HFFc6 (cell line): ENCODE measurements at places on chromosomes 16 and 17. TPM values are rescaled to one million over a fixed set of nuclear protein-coding genes. Genes with fewer than 3 reads are reported as not detected.

GRCh38 chr16:82004601-82005000 lies 6.7 kb downstream of the SDR42E1 start:
- peaks cover 7% of the 10 kb centered on the region; the same call in 1 of the 2 replicates for H3K36me3 ChIP-seq
- H3K4me1 ChIP-seq: peaks cover 15% of the 10 kb centered on the region; the same call in 1 of the 2 replicates
- no peak overlapping the region for H3K27ac ChIP-seq
- no peak for DNase-seq
- H3K27me3 ChIP-seq: peaks cover 2% of the 10 kb centered on the region; the same call in 1 of the 2 replicates

DNA sequence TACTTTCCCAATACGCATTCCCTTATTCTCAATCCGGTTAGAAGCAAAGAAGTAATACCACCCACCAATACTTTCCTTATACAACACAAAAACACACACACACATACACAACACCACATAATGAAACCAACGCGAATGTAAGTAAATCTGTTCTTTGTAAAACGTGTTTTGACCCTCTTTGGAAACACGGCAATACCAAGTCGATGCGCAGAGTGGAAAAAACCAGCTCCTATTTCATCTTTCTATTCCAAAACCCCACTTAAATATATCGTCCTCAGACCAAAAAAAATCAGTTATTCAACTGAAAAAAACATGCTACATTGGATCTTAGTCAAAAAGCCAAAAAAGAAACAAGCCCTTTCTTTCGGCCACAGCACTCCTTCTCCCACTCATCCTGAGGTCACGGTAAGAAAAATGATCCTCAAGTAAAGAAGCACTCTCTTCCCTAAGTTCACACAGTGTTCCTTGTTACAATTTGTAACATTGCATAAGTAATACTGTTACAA lies 31.0 kb upstream of the ARL4D start:
- H3K4me3 ChIP-seq: peak overlapping the region; percentile 91
- no peaks in the 10 kb centered on the region for H3K36me3 ChIP-seq
- peaks cover 44% of the 10 kb centered on the region for H3K4me1 ChIP-seq
- peaks cover 4% of the 10 kb centered on the region for H3K27me3 ChIP-seq

- H3K4me1 ChIP-seq: peaks cover 19% of the 10 kb centered on the region
- DNase-seq: peak; percentile 39
- H3K36me3 ChIP-seq: no peaks in the 10 kb centered on the region
Measured at GRCh38 chr16:81730090-81731051, 48.7 kb upstream of the PLCG2 start.

GRCh38 chr17:50816271-50816670 lies 19.1 kb upstream of the WFIKKN2 start:
- no peak overlapping the region for H3K4me3 ChIP-seq
- peaks cover 11% of the 10 kb centered on the region for H3K4me1 ChIP-seq
- no peak for DNase-seq
- H3K27ac ChIP-seq: no peak overlapping the region

GRCh38 chr16:65896448-65897153 lies 469.9 kb upstream of the CDH5 start:
- H3K27ac ChIP-seq: no peak overlapping the region
- H3K36me3 ChIP-seq: no peaks in the 10 kb centered on the region
- DNase-seq: no peak
- peaks cover 7% of the 10 kb centered on the region for H3K27me3 ChIP-seq

GRCh38 chr16:12321311-12321842 lies 344.8 kb downstream of the SNX29 start:
- H3K4me1 ChIP-seq: peaks cover 54% of the 10 kb centered on the region
- no peaks in the 10 kb centered on the region for H3K27me3 ChIP-seq
- H3K4me3 ChIP-seq: no peak overlapping the region
- DNase-seq: no peak

GRCh38 chr17:79793924-79794304 lies 3.0 kb downstream of the CBX8 start:
- H3K27me3 ChIP-seq: peaks cover 19% of the 10 kb centered on the region
- no peaks in the 10 kb centered on the region for H3K36me3 ChIP-seq
- no peak for DNase-seq
- peak overlapping the region; percentile 83 for H3K4me3 ChIP-seq

DNA sequence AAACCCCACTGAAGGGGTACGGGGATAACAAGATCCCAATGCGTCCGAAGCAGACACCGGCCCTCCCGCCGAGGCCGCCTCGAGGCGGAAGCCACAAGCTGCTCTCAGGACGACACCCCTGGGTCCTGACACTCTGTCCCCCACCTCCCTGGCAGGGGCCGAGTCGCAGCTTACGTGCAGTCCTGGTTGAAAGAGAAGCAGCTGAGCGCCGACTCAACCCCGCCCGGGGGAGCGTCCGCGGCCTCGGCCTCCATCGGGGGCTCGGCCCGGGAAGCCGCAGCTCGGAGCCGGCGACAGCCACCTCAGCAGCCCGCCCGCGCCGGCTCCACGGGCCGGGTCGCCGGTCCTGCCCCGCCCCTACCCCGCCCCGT lies at the start of gene WIPI1:
Gene WIPI1, minus strand, starts transcription at position 329 of the 371 bp plus-strand sequence. Its CDS starts 75 bp downstream, at position 254.
- peaks cover 43% of the 10 kb centered on the region for H3K4me1 ChIP-seq
- peaks cover 10% of the 10 kb centered on the region for H3K27me3 ChIP-seq
- H3K36me3 ChIP-seq: no peaks in the 10 kb centered on the region
- peak within 1 kb of the TSS; percentile 99 for H3K4me3 ChIP-seq

GRCh38 chr17:43534909-43535308 lies 11.2 kb downstream of the ETV4 start:
- no peak overlapping the region for H3K4me3 ChIP-seq
- DNase-seq: no peak
- peaks cover 2% of the 10 kb centered on the region; the same call in 1 of the 2 replicates for H3K27me3 ChIP-seq
- no peaks in the 10 kb centered on the region for H3K36me3 ChIP-seq
- H3K27ac ChIP-seq: no peak overlapping the region
- H3K4me1 ChIP-seq: peaks cover 32% of the 10 kb centered on the region

DNA sequence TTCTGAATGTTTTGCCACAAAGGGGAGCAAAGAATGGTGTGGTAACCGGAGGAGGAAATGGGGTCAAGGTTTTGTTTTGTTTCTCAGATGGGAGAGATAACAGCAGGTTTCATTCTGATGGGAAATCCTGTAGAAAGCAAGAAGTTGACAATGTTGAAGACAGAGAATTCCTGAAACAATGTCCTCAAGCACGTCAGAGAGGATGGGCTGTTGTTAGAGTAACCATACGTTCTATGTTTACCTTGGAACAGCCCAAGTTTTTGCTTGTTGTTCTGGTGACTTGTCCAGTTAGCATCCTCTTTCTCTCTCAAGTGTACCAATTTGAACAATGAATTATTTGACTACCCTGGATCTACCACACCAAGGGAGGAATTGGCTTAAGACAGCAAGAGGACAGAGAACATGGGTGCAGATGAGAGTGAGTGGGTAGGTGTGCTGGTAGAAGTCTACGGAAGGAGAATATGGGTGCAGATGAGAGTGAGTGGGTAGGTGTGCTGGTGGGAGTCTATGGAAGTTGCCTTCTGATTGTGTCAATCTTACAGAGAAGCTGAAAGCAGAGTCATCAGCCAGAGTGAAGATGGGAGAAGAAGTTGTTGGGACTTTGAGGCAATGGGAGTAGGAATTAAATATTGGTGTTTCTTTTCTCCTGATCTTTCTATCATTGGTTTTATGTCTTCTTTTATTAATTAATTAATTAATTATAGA lies 14.8 kb upstream of the NSRP1 start:
- no peak overlapping the region for H3K27ac ChIP-seq
- peaks cover 19% of the 10 kb centered on the region for H3K4me1 ChIP-seq
- peaks cover 3% of the 10 kb centered on the region; the same call in 1 of the 2 replicates for H3K27me3 ChIP-seq
- DNase-seq: no peak
- no peak overlapping the region for H3K4me3 ChIP-seq

- peaks cover 31% of the 10 kb centered on the region for H3K4me1 ChIP-seq
- H3K27ac ChIP-seq: peak overlapping the region; percentile 96
- H3K4me3 ChIP-seq: peak overlapping the region; percentile 78
- H3K36me3 ChIP-seq: peaks cover 48% of the 10 kb centered on the region
- peaks cover 5% of the 10 kb centered on the region for H3K27me3 ChIP-seq
- DNase-seq: no peak
Measured at GRCh38 chr17:80890921-80891396, 100.7 kb upstream of the CHMP6 start.

DNA sequence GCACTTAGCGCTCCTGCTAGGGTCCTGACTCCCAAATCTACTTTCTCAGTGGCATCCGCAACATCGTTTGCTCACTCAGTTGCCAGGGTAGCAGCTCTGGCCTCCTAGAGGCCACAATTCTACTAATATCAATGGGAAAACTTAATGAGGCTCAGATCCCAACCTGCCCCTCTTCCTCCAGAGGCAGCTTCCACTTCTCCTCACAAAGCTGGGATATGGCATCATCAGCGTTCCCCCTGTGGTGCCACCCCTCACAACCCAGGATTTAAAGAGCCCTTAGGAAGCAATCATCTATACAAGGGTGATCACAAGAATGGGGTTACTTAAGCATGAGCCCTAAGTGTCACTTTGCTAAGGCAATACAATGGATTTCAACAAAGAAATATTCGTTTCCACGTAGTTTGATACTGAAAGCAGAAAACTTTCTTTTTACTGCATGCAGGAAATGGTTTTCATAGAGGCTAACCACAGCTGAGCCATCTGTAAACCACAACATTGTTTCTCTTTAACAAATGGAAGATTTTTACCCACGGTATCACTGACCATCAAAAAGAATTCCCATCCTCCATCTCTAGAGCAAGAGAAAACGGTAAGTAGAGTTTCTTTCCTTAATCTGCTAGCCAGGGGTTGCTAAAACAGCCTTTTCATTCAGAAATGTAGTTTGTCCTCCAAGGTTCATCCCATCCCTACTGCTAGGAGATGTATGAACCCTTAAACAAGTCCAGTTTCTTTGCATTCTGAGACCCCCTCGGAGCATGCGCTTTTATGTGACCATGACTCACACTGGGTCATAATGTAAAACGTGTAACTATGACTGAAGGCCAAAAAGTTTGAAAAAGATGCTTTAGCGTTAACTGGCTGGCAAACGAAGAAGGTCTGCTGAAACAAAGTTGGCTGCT lies 68.3 kb upstream of the BCAR1 start:
- H3K4me3 ChIP-seq: peak overlapping the region; percentile 77
- peaks cover 75% of the 10 kb centered on the region for H3K4me1 ChIP-seq
- H3K27ac ChIP-seq: peak overlapping the region; percentile 98
- peaks cover 11% of the 10 kb centered on the region; the same call in 1 of the 2 replicates for H3K36me3 ChIP-seq
- peak; percentile 88 for DNase-seq
- no peaks in the 10 kb centered on the region; the same call in none of the 2 replicates for H3K27me3 ChIP-seq

DNA sequence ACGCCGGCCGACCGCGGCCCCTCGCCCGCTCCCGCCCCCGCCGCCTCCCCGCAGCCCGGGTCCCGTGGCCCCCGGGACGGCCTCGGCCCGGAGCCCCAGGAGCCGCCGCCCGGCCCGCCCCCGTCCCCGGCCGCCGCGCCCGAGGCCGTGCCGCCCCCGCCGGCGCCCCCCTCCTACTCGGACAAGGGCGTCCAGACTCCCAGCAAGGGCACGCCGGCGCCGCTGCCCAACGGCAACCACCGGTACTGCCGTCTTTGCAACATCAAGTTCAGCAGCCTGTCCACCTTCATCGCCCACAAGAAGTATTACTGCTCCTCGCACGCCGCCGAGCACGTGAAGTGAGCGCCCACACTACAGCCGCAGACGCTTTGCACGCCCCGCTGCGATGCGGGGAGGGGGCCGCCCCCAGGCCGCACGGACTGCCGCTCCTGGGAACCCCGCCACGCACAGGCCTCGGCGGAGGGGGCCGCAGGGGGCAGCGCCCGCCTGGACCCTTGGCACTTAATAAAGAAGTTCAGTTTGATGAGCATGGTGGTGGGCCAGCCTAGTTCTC lies 35.5 kb upstream of the ZC3H18 start:
- peak overlapping the region; percentile 82 for H3K4me3 ChIP-seq
- H3K4me1 ChIP-seq: peaks cover 6% of the 10 kb centered on the region; the same call in 1 of the 2 replicates

- H3K27ac ChIP-seq: no peak overlapping the region
- H3K4me1 ChIP-seq: no peaks in the 10 kb centered on the region
- peaks cover 7% of the 10 kb centered on the region for H3K27me3 ChIP-seq
- no peak for DNase-seq
- H3K4me3 ChIP-seq: peak overlapping the region; percentile 47
- H3K36me3 ChIP-seq: 0 out of 2 replicates have a peak, but pooled peaks cover 9% of the 10 kb centered on the region
Measured at GRCh38 chr16:80862160-80862705, 57.8 kb upstream of the CDYL2 start.

- DNase-seq: no peak
- H3K27ac ChIP-seq: no peak overlapping the region
- no peak overlapping the region for H3K4me3 ChIP-seq
- peaks cover 6% of the 10 kb centered on the region; the same call in 1 of the 2 replicates for H3K27me3 ChIP-seq
- no peaks in the 10 kb centered on the region for H3K36me3 ChIP-seq
- no peaks in the 10 kb centered on the region; the same call in 1 of the 2 replicates for H3K4me1 ChIP-seq
Measured at GRCh38 chr16:13313351-13313750, 412.0 kb downstream of the SHISA9 start.

The GAS2L2 gene
- total RNA-seq: not detected in 3 replicates

The HSF5 gene
- not detected in 3 replicates for total RNA-seq

The SLC4A1 gene
- not detected in 3 replicates for total RNA-seq

The FAM117A gene
- total RNA-seq: 0.66 to 1.1 TPM (median 1.0 TPM) in 3 replicates

The TNFSF13 gene
- 1.2 to 1.7 TPM (median 1.2 TPM) in 3 replicates for total RNA-seq

The LYZL6 gene
- not detected in 3 replicates for total RNA-seq
